ENCODE measurements at places on chromosomes 6 and 20. TPM values are rescaled to one million over a fixed set of nuclear protein-coding genes. Genes with fewer than 3 reads are reported as not detected.

GRCh38 chr6:17393892-17394631 is 667 bp downstream of the CAP2 start:
- no peaks in the 10 kb centered on the region for H3K36me3 ChIP-seq
- peaks cover 63% of the 10 kb centered on the region for H3K27me3 ChIP-seq
- DNase-seq: peak; percentile 6

Gene GPR31
- total RNA-seq: not detected

DNA sequence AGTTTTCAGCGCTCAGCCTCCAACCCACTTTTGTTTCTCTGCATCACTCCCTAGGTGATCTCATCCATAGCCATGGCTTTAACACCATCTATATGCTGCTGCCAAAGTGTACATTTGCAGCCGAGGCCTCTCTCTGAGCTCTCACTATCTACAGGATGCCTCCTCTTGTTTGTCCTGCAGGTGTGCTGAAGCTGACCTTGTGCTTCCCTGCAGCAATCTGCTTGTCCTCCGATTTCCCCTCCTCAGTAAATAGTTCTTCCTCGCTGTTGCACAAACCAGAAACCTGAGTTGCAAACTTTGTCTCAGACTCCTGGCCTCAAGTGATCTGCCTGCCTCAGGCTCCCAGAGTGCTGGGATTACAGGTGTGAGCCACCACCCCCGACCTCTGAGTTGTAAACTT is 3.7 kb upstream of the TXNDC5 start:
- peaks cover 9% of the 10 kb centered on the region for H3K27me3 ChIP-seq
- H3K4me1 ChIP-seq: peaks cover 4% of the 10 kb centered on the region
- no peak overlapping the region for H3K4me3 ChIP-seq
- H3K27ac ChIP-seq: no peak overlapping the region
- no peak for DNase-seq

Gene TNFRSF6B
- 1.2 TPM for total RNA-seq

Gene ZBP1
- 0.70 TPM for total RNA-seq

DNA sequence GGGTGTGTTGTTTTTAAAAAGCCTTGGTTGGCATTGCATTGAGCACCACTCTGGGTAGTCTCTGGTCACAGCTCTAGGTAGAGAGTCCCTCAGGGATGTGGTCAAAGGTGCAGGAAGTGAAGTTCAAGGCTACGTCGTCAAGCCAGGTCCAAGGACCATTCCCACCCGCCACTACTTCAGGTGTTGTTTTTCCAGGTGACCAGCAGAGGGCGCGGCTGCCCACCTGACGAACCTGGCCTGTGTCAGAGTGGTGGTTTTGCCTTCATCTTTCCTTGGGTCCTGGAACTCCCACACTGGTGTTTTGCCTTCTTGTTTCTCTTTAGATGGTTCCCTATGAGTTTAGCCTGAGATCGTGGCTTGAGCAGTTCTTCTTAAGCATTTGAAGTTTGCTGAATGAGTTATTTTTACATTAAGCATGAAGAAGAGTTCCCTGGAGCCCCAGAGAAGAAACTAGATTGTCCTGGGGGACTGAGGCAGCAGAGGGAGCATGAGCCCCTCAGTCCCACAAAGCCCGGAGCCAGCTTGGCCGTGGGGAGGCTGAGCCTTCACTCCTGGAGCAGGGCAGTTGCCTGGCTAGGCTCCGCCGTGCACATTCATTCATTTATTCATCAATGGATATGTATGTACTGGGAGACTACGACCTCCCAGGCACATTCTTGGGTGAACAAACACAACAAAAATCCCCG is 5.6 kb upstream of the PHACTR3 start:
- H3K4me1 ChIP-seq: peaks cover 5% of the 10 kb centered on the region
- no peak overlapping the region for H3K27ac ChIP-seq
- H3K36me3 ChIP-seq: no peaks in the 10 kb centered on the region
- no peak overlapping the region for H3K4me3 ChIP-seq
